ENCODE measurements at places on chromosomes 7 and 10.

DNA sequence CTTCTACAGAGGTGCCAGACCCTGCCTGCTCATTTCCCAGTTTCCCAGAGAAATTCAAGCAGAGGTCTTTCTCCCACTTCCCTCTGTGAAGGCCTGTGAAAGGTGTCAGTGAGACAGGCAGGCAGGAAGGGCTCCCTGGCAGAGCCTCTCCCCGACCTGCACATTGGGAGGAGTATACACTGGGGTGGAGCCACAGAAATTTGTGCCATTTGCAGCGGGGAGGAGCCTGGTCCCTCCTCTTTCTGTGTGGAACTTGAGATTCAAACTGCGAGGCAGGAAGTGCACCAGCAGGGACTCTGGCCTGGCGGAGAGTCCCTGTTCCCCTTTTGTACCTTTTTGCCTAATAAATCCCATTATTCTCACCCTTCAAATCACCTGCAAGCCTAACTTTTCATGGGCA, 54.6 kb upstream of the OPN4 start:
- no peak for DNase-seq

- DNase-seq, result peak; percentile 17
Observed at GRCh38 chr7:84058311-84059076, 136.1 kb downstream of the SEMA3A start.

- DNase-seq, result no peak
Observed at GRCh38 chr7:140586516-140586915, 54.1 kb downstream of the DENND2A start.

GRCh38 chr10:46307281-46308112, 20.7 kb downstream of the ANTXRL start:
- no peak for DNase-seq

DNA sequence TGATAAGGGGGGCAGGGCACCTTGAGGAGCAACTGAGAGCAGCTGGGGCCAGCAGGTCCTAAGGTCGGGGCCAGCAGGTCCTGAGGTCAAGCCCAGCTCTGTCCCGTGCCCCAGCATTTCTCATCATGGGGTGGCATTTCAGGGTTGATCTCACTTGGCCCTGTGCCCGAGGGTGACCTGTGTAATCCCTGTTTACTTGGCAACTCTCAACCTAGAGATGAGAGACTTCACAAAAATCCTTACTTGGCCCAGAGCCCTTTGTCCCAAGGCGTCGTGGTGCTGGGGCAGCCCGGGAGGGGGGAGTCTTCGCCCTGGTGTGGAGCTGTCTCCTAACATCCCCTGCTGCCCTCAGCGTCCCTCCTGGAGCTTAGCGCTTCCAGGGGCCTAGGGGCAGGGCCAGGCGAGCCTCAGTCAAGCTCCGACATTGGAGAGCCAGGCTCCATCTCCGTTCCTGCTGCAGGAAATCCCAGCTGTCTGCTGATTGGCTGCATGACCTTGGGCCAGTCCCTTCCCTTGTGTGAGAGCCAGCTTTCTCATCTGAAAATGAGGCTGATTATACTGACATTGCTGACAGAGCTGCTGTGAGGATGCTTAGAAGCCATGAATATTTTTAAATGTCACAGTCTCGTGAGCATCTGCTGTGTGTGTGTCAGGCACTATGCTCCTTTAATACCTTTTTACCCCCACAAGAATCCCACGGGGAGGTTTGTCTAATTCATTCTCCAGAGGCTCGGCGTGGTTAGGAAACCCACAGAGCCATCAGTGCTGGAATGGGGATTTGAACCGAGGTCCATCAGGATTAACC, 94.3 kb downstream of the ZMIZ1 start:
- peak; percentile 69 for DNase-seq

GRCh38 chr7:142150356-142150755, 38.8 kb downstream of the MGAM2 start:
- DNase-seq, result no peak

DNA sequence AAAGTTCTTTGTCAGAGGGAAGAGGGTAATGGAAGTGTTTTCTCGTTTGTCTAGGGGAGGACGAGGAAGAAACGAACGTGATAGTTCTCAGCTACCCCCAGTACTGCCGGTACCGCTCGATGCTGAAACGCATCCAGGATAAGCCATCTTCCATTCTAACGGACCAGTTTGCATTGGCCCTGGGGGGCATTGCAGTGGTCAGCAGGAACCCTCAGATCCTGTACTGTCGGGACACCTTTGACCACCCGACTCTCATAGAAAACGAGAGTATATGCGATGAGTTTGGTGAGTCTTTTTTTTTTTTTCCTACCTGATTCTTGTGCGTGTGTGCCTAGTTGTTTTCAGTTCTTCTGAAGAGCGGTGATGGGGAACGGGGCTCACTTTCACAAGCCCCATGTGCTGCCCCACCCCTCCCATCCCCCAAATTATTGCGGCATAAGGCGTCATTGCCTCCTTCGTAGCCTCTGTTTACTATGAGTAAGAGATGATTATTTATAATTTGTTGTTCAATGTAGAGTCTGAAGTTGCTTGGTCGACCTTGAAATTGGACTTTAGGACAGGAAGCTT, 98.6 kb downstream of the ARID5B start:
- DNase-seq, result no peak

GRCh38 chr10:101301111-101301731, 52.7 kb upstream of the BTRC start:
- DNase-seq, result peak; percentile 58

GRCh38 chr10:114289096-114289436, 50.0 kb downstream of the VWA2 start:
- no peak for DNase-seq

- peak; percentile 28 for DNase-seq
Observed at GRCh38 chr7:105046414-105046813, 32.4 kb downstream of the KMT2E start.

- DNase-seq, result no peak
Observed at GRCh38 chr7:1535701-1536454, 5.4 kb downstream of the MAFK start.

- DNase-seq, result no peak
Observed at GRCh38 chr7:46127814-46128213, 206.7 kb upstream of the IGFBP3 start.

GRCh38 chr7:28315565-28316410, 96.5 kb upstream of the CREB5 start:
- DNase-seq, result no peak

GRCh38 chr7:24595671-24596418, 22.6 kb downstream of the PALS2 start:
- DNase-seq, result no peak

DNA sequence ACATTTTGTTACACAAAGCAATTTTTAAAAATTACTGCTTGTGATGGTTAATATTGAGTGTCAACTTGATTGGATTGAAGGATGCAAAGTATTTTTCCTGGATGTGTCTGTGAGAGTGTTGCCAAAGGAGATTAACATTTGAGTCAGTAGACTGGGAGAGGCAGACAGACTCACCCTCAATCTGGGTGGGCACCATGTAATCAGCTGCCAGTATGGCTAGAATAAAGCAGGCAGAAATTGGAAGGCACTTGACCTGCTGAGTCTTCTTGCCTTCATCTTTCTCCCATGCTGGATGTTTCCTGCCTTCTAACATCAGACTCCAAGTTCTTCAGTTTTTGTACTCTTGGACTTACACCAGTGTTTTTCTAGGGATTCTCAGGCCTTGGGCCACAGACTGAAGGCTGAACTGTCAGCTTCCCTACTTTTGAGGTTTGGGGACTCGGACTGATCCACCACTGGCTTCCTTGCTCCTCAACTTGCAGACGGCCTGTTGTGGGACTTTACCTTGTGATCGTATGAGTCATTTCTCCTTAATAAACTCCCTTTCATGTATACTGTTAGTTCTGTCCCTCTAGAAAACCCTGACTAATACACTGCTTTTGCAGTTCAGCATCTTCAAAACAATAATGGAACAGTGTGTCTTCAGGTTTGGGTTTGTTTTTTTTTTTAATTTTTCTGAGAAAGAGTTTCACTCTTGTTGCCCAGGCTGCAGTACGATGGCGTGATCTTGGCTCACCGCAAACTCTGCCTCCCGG, 244.1 kb upstream of the SEMA3C start:
- no peak for DNase-seq

DNA sequence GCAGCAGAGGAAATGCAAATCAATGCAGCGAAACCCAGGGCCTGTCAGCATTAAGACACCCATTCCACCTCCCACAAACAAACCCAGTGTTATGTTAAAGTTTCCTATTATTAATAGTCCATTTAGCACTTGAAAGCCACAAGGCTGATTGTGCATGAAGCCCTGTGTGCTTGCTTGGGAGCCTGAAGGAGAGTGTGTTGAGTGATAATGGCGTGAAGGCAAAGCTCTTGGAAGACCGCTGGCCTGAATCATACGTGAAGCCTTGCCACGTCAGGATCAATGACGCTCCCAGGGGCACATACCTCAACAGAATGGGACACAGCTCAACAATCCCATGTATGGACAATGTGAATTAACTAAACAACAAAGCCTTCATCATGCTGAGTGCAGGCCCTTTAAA, 25.1 kb downstream of the PTPRN2 start:
- DNase-seq, result no peak

GRCh38 chr7:148939128-148939755, 55.2 kb upstream of the EZH2 start:
- DNase-seq, result no peak

DNA sequence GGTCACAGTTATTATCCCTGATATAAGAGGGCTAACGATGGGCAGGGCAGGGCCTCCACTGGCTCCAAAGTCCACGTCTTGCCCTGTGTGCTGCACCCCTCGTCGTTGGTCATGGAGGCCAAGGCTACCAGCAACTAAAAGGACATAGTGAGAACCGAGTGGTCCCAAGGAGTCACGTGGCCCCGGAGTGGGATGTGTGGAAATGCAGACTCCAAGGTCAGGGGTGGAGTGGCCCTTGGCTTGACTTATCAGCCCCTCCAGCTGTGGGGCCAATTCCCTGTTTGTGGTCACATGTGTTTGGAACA, 30.7 kb downstream of the BTBD16 start:
- DNase-seq, result no peak

DNA sequence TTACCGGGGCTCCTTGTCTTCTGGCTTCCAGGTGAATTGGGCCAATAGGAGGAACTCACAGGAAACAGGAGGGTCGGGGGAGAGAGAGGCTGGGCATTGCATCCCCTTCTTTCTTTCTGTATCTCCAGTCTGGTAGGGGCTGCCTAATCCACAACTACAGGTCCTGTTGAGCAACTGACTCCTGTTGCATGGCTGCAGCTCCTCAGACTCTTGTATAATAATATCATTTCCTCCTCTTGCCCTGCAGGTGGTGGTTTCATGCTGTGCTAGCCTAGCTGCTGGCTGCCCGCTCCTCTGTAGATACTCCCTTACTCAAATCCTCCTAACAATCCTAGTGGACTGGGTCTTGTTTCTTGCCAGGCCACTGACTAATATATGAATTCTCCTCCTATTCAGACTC, 276.5 kb upstream of the SMIM30 start:
- no peak for DNase-seq

DNA sequence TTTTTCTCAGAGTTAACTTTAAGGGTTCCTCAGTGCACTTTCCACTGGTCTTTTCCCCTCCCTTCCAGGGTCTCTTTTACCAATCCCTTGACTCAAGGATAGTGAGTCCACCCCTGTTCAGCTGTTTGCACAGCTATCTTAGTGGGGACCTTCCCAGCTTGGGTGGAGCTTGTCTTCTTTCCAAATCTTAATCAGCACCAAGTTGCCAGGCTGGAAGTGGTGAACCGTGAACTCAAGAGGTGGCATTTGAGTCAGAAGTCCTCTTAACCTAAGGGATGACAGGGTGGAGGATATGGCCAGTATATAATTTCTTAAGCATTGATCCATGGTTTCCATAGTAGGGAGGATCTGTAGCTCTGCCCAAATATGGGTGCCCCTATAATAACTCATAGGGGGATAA, 25.0 kb downstream of the MAPK8 start:
- no peak for DNase-seq

- no peak for DNase-seq
Observed at GRCh38 chr10:16929069-16929468, 111.8 kb upstream of the RSU1 start.

DNA sequence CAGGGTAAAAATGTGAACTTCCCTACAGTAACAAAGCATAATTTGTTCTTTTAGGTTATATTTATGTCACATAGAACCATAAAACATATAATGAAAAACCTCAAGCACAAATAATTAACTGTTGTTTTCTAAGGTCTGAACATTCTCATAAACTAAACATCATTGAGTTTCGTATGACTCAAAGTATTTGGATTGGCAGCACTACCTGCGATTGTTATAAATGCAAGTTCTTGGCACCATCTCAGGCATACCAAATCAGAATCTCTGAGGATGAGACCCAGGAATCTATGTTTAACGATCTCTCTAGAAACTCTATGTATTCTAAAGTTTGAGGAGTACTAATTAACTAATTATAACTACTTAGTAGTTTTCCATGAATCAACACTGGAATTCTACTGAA, 22.5 kb downstream of the ORC5 start:
- no peak for DNase-seq

DNA sequence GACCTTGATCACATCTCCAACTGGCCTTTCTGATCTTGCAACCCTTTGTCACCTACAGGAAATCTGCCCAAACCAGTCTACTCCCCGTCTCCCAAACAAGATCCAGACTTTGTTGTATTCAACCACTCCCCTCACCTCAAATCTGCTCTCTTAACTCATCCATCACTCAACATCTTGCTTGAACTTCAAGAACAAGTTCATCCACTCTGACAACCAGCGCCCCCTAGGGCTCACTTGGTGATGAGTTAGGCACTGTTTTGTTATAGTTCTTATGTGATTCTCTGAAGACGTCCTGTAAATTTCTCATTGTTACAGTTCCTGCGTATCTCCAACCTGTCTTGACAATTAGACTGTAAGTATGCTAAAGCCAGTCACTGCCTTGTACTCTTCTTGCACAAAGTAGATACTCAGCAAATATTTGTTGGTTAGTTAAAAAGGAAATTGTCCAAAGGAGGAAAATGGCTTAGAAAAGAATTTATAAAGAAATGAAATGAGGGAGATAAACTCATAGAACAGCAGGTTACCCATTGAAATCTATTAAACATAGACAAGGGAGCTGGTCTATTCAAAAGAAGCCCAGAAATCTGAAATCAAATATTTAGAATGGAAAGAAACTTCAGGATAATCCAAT, 5.3 kb downstream of the FRMD4A start:
- no peak for DNase-seq

DNA sequence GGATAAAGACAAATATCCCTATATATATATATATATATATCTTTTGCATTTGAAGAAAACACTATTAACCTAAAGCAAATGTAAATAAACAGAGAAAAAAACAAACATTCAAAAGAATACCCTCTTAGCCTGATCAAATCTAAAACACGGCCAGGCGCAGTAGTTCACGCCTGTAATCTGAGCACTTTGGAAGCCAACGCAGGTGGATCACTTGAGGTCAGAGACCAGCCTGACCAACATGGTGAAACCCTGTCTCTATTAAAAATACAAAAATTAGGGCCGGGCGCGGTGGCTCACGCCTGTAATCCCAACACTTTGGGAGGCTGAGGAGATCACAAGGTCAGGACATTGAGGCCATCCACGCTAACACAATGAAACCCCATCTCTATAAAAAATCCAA, 9.2 kb downstream of the ANXA7 start:
- no peak for DNase-seq

- no peak for DNase-seq
Observed at GRCh38 chr10:32446536-32447406, 831 bp downstream of the CCDC7 start.

- DNase-seq, result peak; percentile 67
Observed at GRCh38 chr7:47520406-47520805, 61.5 kb downstream of the TNS3 start.
